ENCODE measurements at places on chromosomes 2 and 18.

DNA sequence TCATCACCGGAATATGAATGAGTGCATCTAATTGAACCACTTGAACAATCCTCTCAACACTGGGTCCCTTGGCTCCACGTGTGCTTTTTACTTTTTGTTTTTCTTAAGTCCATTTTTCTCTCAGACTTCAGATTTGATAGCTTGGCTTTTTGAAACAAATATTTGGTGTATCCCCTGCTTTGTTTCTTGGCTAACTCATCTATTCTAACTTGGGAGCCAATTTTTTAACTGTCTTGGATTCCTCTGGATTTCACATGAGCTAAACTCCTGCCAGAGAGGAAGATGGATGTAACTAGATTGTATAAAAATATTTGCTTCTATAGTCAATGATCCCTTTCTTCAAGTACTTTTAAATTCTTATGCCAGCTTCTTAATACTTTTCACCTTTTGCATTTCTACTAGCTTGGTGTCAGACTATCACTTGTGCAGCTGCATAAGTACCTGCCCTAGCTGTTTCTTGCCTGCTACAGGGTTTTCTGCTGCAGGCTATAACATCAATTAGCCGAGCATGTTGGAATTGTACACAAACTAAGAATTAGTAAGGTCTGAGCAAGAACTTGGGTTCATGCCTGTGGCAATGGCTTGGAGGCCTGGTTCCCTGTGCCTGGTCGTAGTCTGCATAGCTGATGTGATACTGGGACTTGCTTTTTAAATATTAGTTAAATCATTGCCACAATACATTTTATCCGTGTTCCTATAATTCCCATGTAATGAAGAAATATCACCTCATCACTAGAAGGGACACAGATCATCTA is 281.5 kb downstream of the EN1 start:
- DNase-seq: no peak

DNA sequence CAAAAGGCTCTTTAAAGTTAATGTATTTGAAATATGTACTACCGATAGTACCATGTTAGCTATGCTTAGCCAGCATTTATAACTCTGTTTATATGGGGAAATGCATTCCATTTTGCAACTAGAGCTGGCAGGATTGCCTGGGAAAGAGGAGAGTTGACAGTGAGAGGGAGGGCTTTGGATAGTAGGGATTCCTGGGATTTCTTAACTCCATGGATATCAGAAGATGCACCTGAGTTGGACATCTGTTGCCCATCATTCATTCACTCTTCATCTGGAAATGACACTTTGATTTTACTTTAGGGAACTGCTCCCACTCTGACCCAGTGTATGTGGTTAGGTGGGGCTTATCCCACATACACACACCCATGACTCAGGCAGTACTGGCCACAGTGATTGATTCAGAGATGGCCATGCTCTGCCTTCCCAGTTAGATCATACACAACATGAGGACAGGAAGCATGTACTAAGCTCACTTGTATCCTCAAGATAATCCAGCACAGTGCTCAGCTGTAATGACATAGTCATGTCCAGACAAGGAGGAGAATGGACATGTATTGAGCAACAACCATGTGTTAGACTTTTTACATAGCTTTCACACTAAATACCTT is 248.8 kb downstream of the MREG start:
- DNase-seq: peak; percentile 88

GRCh38 chr18:37889963-37890362 is 324.4 kb upstream of the CELF4 start:
- no peak for DNase-seq

- no peak for DNase-seq
These were observed 46.6 kb downstream of the ID2 start for GRCh38 chr2:8728305-8729015.

- DNase-seq: no peak
These were observed 230.1 kb downstream of the RNF152 start for GRCh38 chr18:61662726-61663125.

GRCh38 chr2:9703701-9704221 is 73.0 kb upstream of the YWHAQ start:
- DNase-seq: peak; percentile 96

DNA sequence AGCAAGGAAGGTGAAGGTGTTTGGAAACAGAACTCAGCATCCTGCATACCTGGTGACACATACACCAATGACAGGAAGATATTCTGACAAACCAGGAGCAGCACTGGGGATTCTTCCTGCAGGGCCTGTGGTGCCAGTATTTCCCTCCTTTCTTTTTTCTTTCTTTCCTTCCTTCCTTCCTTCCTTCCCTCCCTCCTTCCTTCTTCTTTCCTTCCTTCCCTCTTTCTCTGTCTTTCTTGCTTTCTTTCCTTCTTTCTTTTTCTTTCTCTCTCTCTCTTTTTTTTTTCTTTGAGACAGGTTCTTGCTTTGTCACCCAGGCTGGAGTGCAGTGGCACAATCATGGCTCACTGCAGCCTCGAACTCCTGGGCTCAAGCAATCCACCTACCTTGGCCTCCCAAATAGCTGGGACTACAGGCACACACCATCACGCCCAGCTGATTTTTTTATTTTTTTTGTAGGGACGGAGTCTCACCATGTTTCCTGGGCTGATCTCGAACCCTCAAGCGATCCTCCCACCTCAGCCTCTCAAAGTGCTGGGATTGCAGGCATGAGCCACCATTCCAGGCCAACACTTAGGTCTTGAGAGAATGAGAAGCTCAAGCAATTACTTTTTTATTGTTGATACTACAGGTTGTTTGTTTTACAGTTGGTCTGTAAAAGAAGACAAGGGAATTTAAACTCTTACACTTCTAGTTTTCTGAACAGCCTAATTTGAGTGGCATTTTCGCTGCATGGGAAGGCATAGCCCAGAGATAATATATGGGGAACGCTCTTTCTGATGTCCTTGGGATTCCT is 54.7 kb upstream of the GATA6 start:
- no peak for DNase-seq

DNA sequence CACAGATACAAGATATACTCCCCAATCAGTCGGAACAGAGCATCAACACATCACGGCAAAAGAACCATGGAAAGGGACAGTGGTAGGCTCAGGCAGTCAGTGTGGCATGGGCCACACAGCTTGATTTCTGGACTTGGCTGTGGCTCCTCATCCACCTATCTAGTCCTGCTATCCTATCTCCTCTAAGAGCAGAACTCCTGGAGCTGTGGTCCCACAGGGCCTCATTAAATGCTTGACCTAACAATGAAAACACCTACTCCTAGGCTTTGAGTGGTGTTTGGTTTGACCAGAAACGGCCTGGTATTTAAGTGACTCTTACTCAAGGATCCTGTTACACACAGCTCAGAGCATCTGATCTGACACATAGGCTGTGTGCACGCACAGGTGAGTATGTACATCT is 33.6 kb upstream of the SMAD2 start:
- no peak for DNase-seq

- DNase-seq: peak; percentile 1
These were observed 3.0 kb upstream of the FOSL2 start for GRCh38 chr2:28389399-28390240.

DNA sequence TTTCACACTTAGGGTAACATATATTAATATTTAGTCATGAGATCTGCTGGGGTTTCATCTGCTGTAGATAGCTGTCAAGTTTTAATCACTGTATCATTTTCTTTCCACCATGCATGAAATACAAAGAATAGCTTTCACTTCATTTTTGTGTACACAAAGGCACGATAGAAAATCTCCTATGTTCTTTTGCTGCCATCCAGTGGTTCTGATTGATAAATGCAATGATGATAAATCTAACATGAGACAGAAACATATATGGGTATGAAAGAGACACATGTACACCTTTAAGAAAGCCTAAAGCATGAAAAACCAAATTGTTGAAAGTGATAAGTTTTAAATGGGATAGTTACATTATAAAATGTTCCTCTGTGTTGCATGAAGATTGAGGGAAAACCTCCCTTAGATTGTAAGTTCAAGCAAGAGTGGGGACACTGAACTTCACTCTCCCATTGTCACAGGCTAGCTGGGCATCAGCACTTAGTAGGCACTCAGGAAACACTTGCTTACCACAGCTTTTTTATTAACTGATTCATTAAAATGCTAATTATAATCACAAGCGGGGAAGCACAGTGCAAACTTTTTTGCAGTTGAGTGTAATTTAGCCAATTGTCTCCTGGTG is 31.2 kb downstream of the C1D start:
- DNase-seq: peak; percentile 69

DNA sequence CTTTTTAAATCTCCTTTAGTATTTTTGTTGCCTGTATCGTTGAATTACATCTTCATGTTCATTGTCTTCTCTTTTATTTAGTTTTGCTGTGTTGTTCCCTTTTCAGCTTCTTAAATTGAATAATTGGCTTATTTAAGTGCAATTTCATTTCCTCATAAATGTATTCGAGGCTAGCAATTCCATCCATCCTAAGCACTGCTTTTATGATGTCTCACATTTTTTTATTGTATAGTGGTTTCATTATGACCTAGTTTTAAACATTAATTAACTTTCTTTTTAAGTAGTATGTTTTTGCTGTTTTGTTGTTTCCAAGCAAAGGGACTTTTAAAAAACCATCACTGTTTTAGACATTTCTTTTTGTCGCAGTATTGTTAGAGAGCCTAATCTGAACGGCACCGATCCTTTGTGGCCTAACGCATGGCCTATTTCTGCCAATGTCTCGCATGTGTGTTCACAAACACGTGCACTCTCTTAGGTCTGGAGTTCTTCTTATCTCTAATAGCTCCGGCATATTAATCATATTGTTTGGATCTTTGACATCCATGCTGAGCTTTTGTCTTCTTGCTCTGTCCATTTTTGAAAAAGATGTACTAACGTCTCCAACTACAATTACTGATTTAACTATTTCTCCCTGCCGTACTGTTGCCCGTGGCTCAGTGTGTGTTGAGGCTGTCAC is 59.6 kb upstream of the ZNF516 start:
- no peak for DNase-seq

GRCh38 chr2:222470802-222471468 is 46.6 kb downstream of the SGPP2 start:
- DNase-seq: no peak

- no peak for DNase-seq
These were observed 57.0 kb downstream of the CD28 start for GRCh38 chr2:203763241-203763937.

All from suppressor macrophage treated with lipopolysaccharide for 1 hour (primary cell).